ENCODE measurements at places on chromosomes 16 and 17. TPM values are rescaled to one million over a fixed set of nuclear protein-coding genes. Genes with fewer than 3 reads are reported as not detected.

DNA sequence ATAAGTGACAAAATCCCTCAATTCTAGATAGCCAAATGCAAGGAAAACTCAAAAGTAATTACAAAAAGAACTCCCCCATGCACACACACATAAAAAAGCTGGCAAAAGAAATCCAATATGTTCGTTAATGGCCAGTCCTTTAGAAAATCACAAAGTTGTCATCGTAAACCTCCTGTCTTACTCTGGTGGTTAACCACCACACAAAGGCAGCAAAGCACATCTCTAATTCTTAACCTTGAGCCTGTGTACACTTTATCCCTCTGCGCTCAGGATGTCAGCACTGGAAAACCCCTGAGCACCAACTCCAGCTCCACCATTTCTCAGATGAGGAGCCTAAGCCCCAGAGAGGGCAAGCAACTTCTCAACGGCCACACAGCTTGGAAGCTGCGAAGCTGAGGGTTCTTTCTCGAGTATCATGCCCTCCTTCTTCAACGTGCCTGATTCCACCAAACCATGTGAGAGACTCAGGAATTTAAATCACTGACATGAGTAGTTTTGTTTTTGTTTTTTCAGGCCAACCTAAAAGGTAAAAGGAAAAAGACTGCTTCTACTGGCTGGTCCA, 72.5 kb downstream of the C16orf95 start:
- DNase-seq = no peak

GRCh38 chr16:85763616-85764015, 12.7 kb upstream of the C16orf74 start:
- no peak for DNase-seq

DNA sequence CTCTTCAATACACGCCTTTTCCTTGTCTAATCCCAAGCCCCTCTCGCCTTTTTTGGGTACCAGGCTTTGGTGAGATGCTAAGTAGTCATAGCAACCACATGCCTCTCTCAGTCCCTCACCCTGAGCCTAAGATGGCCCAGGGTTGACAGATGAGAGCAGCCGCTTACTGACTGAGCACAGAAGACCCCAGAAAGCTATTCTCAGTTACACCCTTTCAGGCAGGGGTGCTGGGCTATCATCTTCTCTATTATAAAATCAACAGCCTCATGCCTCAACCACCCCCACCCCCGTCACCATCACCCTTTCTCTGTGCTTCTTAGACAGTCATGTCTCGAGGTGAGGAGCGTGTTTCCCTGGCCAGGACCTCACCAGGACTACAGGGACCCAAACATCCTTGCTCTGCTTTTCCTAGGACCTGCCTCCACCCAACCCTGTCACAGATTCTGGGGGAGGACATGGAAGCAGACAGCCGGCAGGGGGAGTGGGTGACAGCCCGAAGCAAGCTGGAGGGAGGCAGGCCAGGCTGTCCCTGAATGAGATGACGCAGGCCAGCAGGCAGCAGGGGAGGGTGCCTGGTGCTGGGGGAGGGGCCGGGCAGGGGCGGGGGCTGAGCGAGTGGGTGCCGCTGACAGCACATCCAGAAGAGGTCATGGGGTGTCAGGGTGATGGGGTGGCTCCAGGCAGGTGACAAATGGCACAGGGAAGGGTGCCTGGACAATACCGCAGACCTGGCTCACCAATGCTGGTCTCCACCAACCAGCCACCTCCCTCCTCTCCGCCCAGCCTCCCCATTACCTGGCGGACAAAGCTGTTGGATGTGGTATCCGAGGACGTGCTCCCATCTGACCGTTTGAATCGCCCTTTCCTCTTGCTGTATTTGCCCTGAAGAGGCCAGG, 3.1 kb downstream of the CACNB1 start:
- no peak for DNase-seq

DNA sequence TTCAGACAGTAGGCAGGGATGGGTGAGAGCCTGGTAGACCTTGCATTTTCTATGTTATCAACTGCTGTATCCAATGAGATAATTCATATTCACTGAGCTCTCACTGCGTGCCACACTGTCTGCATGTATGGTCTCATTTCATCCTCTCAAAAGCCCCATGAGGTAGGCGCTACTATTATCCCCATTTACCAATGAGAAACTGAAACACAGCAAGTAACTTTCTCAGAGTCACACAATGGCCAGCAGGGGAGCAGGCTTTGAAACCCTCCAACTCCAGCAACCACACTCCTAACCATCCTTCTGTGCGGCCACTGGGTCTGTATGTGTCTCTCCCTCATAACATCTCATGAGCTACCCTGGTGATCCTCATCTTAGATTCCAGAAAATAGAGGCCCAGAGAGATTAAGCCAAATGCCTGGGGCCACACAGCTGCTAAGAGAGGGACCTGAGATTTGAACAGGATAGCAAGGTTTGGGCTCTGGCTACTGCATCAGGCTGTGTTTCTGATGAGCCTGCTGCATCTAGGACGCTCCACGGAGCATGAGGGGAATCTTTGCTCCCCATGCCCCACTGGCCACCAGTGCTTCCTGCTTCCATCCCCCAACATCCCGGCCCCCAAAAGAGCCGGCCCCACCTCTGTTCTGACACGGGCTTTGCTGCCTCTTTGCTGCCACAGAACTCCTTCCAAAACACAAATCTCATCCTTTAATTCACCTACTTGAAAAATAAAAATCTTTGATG, 3.2 kb downstream of the CCR7 start:
- no peak for DNase-seq

Gene DNAH3
- polyA plus RNA-seq = not detected

Gene HCRT
- not detected for polyA plus RNA-seq

DNA sequence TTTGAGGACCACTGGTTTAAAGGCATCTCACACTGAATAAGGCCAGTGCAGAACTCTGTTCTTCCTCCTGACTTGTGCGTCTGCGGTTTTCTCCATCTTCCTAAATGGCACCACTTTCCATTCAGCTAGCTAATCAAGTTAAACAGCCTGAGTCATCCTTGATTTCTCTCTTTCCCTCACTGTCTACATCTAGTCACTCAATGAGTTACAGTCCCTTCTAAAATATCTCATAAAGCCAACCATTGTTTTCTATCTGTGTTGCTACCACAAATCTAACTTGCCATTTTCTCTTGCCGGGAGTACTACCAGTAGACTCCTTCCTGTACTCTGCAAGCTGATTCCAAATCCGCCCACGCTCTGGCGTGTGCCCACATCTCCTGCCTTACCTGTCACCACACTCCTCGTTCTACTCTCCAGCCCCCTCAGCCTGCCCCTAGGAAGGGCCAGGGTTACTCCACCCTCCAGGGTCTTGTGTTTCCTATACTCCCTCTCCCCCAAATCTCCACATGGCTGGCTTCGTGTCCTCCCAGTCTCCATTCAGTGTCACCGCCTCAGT, 324.5 kb downstream of the SNX29 start:
- DNase-seq = no peak

DNA sequence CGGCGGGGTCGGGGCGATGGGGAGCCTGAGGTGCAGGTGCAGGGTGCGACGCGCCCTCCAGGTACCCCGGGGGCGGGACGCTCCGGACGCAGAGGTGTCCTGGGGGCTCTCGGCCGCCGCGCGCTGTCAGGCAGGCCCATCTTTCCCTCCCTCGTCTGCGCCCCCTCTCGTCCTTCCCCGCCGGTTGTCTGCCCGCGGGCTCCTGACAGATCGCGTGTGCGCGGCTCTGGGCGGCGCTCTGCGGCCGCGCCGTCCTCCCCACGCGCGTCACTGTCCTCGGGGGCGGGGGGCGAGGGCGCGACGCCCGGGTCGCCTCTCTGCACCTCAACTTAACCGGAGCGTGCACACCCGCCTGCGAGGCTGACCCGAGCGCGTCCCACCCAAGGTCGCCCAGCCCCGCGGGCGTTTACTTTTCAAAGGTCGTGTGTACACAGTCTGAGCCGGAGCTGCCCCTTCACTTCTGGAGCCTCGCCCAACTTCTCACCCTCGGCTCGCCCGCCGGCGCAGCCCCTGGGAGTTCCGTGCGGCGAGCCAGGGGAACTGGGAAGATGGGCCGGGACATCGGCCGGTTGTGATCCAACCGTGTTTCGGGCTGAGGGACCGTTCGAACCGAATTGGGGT, 512 bp downstream of the AKAP1 start:
- no peak for DNase-seq

Gene TAC4
- not detected for polyA plus RNA-seq

Gene CMTM2
- not detected for polyA plus RNA-seq

DNA sequence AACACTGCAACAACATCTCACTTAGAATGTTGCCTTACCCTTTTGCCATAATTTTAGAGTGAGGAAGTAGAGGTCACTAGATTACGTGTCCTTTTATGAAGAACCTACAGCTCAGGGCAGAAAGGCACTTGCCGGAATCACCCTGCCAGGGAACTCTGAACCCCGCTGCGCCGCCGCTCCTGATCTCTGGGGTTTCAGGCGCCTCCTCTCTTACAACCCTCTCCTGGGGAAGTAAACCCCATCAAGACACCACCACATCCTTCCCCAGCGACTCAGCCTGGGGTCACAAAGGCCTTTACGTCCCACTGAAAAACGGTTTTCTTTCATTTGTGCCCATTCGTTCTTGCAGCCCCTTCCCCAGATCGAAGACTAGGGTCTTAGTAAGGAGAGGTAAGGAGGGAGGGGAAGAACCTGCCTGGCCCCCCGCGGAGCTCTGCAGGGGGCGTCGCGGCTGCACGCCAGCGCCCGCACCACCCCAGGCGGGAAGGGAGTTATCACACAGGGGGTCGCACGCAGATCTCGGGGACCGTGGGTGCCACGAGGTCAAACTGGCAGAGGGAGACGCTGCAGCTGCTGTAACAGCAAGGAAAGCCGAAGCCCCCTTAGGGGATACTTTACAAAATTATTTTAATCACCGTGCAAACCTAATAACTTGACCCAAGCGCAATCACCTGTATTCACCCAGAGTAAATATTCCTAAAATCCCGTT, 1.0 kb upstream of the HLF start:
- no peak for DNase-seq

DNA sequence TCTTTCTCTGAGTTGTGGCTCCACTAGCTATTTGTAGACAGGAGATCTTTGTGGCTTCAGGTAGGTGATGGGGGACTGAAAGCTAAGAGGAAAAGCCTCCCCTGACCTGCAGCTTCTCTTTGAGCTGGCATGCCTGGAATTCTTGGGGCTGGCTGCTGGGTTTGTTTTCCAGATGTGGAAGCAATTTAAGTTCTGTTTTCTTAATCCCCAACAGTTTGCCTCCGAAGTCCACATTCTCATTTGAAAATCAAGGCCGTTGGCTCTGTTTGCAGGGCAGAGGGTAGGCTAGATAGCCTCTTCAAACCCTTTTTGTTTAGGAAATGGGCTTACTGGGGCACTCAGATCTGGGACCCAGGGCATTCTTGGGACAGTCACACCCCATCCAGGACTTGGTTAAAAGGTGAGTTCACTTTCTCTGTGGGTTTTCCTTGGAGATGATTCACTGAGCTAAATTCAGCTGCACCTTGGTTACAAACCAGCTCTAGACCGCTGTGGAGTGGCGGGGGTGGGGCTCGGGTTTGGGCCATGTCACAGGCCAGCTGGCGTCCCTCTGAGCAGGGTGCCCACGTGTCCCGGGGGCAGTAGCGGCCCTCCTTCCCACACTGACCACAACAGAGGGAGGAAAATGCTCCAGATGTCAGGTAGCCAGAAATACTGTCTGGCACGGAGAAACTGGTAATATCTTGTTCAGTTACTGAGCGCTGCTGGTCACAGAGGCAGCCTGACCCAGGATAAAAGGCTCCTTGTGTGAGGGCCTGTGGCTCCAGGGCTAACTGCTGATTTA, 108.5 kb downstream of the RAB11FIP4 start:
- DNase-seq = no peak

DNA sequence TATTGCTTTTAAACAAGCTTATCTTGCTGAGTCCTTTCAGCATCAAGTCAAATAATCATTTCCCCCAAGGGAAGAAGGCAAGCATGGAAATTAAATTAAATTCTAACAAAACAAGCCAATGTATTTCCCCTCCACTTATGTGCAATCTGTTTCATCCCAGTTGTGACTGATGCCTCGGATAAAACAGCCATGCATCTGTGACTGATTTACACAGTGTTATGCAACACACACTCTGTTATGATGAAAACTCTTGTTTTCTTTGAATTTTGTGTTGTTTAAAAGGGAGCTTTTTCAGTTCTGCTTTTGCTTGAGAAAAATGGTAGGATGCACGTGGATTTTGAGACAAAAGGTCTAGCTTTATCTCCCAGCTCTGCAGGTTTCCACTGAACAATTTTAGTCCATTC, 32.6 kb downstream of the TMEM100 start:
- DNase-seq = no peak

Gene SLC5A10
- not detected for polyA plus RNA-seq

- no peak for DNase-seq
Observed at GRCh38 chr17:67139784-67140665, 95.7 kb downstream of the CACNG1 start.
